ENCODE measurements at places on chromosomes 7 and 10. TPM values are rescaled to one million over a fixed set of nuclear protein-coding genes. Genes with fewer than 3 reads are reported as not detected.

The CLEC5A gene
- not detected for total RNA-seq

The SSC4D gene
- 1.6 TPM for total RNA-seq

The MYO3A gene
- not detected for total RNA-seq

The TEX47 gene
- total RNA-seq = not detected

The SLC26A5 gene
- not detected for total RNA-seq

The H2BK1 gene
- 0.64 TPM for total RNA-seq

The HABP2 gene
- not detected for total RNA-seq

The CYP2E1 gene
- total RNA-seq = 0.50 TPM

The NYAP1 gene
- total RNA-seq = not detected

The C10orf95 gene
- not detected for total RNA-seq

The MKI67 gene
- 33.3 TPM for total RNA-seq

Measured in H4 (cell line).